ENCODE measurements at places on chromosomes 16 and 17. TPM values are rescaled to one million over a fixed set of nuclear protein-coding genes. Genes with fewer than 3 reads are reported as not detected.

The KRTAP3-2 gene
- not detected for polyA plus RNA-seq

The TLCD3B gene
- not detected for polyA plus RNA-seq

The HID1 gene
- polyA plus RNA-seq, result 7.8 TPM

The KRTAP1-5 gene
- polyA plus RNA-seq, result not detected

The TEKT1 gene
- polyA plus RNA-seq, result not detected

The PIK3R5 gene
- 1.4 TPM for polyA plus RNA-seq

DNA sequence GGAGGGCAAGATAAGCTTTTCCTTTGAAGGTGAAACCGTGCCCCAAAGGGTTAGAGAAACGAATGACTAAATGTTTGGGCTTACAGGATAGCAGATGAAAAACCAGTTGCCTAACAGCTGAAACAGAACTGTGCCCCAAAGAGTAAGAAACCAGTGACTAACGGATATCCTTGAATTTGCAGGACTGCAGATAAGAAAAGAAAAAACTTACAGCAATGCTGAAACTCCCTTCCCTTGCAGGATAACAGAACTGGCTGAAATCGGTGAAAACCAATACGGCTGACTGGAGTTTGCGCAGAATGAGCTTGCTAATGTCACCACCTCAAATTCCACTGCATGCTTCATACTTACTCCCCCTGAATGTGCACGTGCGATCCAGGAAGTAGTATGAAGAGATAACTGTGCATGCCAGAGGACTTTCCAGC lies 175.2 kb upstream of the NLRP1 start:
- no peak for DNase-seq

DNA sequence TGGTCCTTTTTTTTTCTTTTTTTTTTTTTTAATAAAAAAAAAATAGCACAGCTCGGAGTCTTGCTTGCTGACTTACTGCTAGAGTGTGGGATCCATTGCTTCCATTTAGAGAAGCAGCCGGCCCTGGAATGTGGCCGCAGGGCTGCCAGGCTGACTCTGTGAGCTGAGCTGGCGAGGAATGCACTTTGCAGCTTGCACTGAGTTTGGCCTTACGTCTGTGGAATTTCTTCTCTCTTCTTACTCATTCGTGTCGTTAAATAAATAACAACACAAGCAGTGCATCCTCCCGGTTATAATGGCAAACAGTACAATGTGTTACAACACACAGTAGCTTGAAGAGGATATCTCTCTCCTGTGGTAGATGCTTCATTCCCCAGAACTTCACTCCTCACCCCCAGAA lies 69.2 kb downstream of the PRKCB start:
- DNase-seq, result peak; percentile 66

- peak; percentile 36 for DNase-seq
Measured at GRCh38 chr16:67294938-67295361, 15.6 kb downstream of the PLEKHG4 start.

GRCh38 chr17:21756856-21757619 lies 64.7 kb downstream of the KCNJ18 start:
- no peak for DNase-seq

DNA sequence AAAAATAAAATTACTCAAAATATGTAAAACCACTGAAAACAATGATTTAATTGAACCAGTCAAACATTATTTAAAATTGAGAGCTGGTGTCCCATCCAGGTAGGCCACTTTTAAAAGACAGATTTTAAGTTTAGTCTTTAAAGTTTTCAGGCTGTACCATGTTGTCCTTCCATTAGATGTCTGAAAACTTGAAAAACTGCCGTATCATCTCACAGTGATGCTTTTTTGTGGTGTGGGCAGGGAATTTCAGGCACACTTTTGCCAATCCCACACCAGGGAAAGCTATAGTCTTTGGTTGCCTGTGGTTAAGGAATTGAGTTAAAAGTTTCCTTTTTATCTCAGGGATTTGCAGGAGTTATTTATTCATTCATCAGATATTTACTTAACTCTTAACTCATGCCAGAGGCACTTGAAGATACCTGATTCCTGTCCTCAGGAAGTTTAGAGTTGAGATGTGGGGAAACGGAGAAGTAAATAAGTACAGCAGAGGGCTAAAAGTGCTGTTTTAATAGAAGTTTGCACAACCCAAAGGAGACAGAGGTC lies 3.2 kb downstream of the SNTB2 start:
- DNase-seq, result no peak

DNA sequence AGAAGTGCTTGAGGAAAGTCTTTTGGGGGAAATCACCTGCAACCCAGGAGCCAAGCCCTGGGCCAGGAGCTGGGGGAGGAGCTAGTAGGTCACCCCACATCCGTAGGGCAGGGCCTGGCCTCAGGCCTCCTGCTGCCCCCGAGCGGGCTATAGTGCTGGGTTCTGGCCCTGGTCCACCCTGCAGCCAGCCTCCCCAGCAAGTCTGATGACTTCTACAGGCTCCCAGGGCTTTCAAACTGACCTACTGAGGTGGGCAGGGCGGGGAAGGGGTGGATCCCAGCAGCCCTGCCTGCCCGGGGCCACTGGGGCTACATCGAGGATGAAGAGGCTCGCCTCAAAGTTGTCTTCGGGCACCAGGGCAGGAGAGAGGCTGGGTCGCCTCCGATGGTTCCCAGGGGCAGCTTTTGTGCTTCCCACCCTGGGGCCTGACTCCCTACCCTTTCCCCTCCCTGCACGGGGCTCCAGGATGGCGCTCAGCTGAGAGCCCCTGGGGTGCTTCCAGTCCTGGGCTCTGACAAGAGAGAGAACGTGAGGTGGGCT lies 5.0 kb downstream of the CENPX start:
- DNase-seq, result no peak

GRCh38 chr16:58456193-58456592 lies 43.8 kb upstream of the NDRG4 start:
- DNase-seq, result no peak

DNA sequence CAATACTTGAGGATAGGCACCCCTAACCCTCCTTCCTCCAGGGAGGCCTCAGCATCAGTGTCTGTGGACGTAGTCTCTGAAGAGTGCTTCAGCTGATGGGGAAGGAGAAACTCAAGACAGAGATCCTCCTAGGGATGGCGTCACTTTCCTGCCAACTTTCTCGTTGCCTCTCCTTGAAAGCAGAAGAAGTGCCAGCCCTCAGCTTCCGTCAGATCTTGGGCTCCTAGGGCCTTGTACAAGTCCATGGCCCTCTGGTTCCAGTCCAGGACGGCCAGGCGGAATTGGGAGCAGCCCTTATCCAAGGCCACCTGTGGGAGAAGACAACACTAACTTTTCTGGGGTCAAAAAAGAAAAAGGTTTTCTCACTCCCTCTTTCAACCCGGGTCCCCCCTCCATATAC lies 1.3 kb downstream of the SAT2 start:
- peak; percentile 69 for DNase-seq

- no peak for DNase-seq
Measured at GRCh38 chr16:20004931-20005330, 68.8 kb downstream of the GPR139 start.

DNA sequence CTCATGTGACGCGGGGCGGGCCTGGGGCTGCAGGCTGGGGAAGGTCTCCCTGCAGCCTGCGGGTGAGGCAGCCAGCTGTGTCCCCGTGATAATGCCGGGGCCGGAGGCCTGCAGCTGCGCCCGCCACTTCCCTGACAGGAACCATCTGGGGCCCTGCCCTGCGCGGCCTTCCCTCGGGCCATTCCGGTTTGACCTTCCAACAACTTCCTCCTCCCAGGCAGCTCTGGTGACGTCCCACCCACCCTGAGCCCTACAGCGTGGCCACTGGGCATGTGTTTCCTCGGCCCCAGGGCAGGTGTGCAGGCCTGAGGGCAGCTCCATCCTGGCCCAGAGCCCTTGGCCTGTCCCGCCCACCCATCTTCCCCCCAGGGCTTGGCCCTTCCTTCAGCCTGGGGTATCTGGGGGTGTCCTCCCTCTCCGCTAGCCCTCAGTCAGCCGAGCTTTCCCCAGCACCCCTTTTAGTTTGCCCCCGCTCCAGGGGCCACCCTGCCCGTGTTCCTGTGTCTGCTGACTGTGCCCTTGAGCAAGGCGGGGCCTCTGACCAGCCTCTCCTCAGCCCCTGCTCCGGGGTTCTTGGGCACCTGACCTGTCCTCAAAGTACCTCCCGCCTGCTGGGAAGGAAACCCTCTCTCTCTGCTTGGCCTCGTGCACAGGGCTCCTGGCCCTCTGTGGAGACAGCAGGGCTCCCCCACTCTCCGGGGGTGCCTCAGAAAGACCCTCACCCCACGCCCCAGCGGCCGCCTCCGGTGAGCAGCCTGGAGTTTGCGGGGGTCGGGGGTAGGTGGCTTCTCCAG lies at the start of gene CBFA2T3:
Gene CBFA2T3, minus strand, starts transcription at position 190 of the 794 bp plus-strand sequence. CDS start 400 bp downstream, outside the sequence.
- DNase-seq, result peak; percentile 89

DNA sequence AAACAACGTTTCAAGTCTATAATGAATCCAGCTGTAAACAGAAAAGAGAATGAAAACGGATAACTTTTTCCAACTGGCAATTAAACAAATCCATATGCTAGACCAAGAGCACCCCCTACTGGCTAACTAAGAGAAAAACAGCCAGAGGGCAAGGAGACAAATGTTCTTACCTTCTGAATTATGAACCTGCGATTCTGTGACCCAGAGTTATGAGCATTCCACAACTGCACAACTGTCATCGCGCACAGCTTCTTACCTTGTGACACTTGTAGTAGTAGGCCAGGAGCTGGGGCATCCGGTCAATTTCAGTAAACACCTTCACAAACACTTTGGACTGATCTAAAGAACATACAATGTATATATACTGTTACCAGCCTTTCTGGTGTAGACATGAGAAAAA lies 18.6 kb downstream of the COG7 start:
- DNase-seq, result no peak

- no peak for DNase-seq
Measured at GRCh38 chr17:17004251-17004996, 32.5 kb upstream of the TNFRSF13B start.

GRCh38 chr17:74987909-74988711 lies 678 bp downstream of the CDR2L start:
- peak; percentile 95 for DNase-seq

DNA sequence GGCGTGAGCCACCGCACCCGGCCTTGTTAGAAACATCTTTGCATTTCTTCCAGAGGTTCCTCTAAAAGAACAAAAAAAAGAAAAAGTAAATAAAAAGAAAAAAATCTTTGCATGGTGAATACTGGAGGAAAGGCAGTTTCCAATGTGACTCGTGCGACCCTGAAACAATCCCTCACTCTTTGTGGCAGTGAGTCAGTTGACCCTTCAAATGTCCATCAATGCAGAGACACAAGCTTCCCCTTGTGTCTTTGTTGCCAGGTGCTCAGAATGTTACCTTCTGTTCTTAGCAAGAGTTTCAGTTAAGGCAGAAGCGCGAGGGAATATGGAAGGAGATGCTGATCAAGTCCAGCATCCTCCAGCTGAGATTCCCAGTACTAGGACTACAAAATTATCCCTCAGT lies 16.4 kb downstream of the CACNG4 start:
- DNase-seq, result no peak

GRCh38 chr17:81411305-81411704 lies 16.0 kb downstream of the BAHCC1 start:
- DNase-seq, result no peak

- no peak for DNase-seq
Measured at GRCh38 chr17:28662527-28662829, 473 bp downstream of the SUPT6H start.

DNA sequence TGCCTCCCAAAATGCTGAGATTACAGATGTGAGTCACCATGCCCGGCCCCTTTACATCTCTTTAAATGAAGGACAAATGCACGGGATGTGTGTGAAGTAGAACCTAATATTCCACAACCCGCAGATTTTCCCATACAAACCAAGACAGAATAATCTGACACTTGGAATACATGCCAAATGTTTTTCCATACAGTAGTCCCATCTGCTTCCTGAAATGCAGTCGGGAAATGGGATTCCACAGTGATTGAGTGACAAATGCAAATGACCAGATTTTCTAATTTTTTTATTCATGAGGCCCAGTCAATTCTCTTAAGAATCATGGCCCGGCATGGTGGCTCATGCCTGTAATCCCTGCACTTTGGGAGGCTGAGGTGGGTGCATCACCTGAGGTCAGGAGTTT lies 6.8 kb upstream of the ZNF200 start:
- DNase-seq, result no peak

DNA sequence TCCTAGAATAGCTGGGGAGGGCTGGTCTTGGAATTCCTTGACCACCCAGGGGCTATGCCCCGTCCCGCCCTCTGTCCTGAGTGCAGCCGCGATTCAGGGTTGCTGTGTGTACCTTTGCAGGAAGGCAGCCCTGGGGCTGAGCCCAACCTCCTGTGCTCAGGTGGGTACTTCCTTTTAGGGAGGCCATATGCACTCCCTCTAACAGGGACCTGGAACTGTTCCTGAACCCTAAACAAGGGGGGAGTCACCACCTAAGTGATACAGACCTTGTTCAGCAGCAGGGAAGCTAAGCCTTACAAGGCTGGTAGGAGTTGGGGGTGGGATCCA lies 24.6 kb downstream of the LLGL2 start:
- DNase-seq, result no peak

DNA sequence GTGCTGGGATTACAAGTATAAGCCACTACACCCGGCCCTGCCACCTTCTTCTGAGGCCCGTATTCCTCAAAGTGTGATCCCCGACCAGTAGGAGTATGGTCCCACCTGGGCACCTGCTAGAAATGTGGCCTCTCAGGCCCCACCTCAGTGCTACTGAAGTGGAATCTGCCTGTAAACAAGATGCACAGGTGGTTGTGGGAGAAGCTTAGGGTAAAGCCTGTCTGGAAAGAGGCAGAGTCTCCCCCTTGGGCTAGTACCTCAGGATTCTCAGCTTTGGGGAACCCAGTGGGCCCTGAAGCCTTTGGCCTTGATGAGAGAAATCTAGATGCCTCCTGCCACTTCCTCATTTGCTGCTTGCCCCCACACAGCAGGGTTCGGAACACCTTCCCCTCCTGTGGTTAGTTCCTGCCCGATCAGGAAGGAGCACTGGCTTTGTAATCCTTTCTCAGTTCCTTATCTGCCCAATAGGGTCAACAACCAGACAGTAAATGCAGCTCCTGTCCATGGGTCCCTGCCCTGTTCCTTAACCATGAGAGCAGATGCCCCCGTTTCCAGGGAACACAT lies 25.2 kb downstream of the TK2 start:
- peak; percentile 63 for DNase-seq

DNA sequence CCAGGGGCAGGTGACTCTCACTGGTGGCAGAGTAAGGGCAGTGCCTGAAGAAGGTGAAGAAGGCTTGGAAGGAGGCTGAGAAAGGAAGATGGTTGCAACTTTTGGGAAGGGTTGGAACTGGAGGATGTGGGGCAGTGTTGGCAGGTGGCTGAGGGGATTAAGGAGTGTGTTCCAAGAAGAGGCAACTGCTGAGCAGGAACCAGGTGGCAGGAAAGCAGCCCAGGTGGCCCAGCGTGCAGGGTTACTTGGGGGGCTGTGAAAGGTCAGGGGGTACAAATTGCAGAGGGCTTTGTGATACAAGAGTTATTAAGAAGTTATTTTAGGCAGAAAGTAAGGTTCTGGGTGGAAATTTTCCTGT lies 28.6 kb downstream of the WSCD1 start:
- no peak for DNase-seq
